ENCODE measurements at places on chromosomes 7 and 10.

- DNase-seq: no peak
Observed at GRCh38 chr10:329361-330099, 194.3 kb downstream of the ZMYND11 start.

DNA sequence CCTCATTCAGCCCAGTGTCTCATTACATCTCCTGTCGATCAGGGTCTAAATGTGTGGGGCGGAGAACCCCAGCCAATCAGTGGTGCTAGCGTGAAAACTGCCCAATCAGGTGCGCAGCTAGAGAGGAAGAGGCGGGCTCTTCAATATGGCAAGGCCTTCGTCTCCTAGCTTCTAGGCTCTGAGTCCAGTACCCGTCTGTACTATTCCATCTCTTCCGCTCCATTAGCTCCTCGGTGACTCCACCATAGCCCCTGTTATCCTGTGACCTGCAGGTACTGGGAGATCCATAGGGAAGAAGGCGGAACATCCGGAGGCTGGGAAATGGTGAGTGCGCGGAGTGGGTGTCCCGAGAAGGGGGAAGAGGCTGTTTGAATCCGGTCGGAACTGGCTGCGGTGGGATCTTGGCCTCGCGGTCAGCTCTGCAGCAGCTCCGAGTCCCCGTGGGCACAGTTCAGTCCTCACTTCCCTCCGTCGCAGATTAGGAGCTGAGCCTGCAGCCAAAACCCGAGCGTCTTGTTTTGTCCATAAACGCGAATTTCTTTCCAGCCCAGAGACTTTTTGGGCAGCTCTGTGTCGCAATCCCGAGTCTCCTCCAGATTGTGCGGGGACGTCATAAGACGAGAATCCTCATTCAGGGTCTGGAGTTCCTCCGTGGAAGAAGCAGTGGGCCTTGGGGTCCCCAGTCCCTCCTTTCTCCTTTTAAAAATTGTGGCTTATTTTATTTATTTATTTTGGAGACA lies at the start of gene ZNF727:
ZNF727 (plus strand) TSS at position 134 of the 740 bp plus-strand sequence; CDS start at position 322, 188 bp downstream.
- DNase-seq: no peak

DNA sequence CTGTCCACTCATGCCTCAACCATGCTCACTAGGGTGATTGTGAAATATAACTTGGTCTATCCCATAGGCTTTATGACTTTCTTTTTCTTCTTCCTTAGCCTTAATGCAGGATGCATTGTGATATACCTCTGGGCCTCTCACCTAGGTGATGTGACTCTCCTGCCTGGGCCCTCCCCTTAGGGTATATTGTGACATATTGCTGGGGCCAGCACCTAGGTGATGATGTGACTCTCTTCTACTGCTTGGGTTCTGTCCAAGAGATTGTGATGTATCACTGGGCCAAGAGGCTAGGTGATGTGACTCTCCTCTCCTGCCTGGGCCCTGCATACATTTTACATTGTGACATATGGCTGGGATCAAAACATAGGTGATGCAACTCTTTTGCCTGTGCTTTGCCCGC lies 14.7 kb upstream of the ZNF107 start:
- DNase-seq: no peak

GRCh38 chr7:80640846-80641245 lies 2.4 kb downstream of the CD36 start:
- DNase-seq: no peak

DNA sequence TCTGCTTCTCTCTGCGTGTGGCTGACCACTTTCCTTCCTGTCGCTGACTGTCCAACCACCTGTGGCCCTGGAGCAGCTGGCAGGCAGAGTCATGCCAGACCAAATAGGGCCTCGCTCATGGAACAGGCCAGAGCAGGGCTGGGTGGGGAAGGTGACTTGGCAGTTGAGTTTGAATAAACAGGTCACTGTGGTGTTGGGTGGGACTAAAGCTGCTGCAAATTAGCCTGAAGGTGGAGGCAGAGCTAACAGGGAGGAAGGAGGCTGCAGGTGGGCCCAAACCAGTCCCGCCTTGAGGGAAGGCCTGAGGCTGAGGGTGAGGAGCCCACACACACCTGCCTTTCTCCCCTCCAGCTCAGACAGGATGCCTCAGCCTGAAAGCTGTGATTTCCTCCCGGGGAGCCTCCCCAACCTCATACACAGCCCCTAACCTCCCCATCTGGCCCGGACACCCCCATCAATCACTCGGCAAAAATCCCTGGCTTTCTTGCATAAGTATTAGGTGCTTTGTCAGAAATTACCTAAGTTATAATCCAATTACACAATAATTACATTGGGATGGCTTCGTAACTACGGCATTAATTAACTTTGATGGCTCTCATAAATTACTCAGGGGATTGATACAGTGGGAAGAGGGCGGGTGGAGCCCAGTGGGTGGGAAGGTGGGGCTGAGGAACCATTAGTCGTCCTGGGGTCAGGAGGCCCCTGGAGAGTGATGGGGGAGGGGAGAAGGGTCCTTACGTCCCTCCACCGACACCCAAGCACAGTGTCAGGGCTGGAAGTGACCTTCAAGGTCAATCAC lies 97.7 kb upstream of the PCBD1 start:
- DNase-seq: no peak

GRCh38 chr10:112969542-112969941 lies 19.5 kb downstream of the TCF7L2 start:
- DNase-seq: no peak

GRCh38 chr7:2399848-2400587 lies 3.4 kb upstream of the CHST12 start:
- DNase-seq: peak; percentile 74

GRCh38 chr10:125479059-125479458 lies 203.9 kb downstream of the TEX36 start:
- DNase-seq: no peak

DNA sequence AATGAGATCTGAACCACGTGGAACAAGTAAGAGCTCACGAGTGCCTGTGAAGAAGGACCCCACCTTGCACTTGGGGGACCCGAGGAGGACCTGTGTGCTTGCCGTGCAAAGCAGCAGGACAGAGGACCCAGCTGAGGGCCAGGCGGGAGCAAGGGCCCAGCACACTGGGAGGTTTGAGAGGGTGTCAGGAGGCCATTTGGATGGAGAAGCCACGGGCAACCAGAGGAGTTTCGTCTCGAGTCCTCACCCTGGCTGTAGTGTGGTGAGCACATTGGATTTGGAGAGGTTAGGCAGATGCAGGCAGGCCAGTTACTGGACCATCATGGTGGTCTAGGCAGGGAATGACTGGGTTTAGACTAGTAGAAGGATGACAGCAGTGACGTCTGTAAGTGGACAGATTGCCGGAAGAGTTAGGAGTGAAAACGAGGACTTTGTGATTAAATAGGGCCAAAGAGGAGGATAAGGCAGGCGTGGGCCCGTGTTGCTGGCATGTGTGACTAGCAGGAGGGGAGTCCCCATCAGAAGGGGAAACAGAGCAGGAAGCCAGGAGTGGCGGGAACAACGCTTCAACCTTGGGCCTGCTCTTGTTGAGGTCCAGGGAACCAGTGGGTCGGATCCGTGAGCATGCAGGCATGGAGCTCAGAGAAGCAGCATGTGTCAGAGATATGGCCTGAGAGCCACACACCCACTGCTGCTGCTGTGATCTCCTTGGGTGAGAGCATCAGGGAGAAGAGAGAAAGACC lies 208.2 kb downstream of the MGMT start:
- no peak for DNase-seq

DNA sequence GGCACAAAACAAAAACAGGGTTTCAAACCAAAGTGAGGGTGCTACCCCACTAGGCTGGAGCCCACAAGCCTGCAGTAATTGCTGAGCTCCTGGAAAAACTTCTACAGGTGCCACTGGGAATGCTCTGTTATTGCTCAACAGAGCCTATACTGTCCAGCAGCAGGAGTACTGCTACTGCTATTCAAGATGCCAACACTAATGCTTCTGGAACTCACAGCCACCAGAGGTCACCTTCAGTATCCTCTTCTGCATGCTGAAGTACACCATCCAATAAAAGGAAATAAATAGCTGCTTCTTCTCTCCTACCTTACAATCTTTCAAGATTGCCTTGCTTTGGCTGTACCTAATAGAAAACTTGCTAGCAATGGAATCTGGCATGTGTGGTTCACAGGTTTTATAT lies 222.0 kb downstream of the LRRN3 start:
- DNase-seq: no peak

GRCh38 chr7:2873686-2874551 lies 29.8 kb upstream of the GNA12 start:
- DNase-seq: peak; percentile 45

- peak; percentile 77 for DNase-seq
Observed at GRCh38 chr7:94657771-94658693, 2.1 kb upstream of the SGCE start.

DNA sequence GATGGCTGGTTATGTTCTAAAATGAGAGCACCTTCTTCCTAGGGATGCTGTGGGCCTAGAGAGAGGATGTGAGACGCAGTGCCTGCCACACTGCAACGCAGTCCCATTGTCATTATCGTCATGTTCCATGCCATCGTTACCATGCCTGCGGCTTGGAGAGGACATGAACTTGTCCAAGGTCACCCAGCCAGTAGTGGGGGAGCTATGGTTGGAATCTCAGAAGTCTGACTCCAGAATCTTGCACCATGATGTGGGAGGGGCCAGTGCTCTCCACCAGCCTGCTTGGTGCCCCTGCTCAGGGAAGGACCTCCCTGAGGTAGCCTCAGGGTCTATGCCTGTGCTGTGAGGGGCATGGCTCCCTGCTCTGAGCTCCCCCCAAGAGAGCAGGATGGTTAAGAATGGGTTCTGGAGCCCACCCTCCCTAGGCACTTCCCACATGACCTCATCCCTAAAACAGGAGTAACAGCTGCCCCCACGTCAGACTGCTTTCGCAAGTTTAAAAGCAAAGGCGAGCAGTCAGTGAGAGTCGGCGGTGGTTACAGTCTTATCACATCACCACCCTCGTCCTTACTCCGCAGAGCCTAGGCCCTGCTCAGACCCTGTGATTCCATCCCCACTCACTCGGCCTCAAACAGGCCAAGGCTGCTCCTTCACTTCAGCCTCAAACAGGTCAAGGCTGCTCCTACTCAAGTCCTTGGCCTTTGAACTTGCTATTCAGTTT lies 50.4 kb downstream of the HABP2 start:
- no peak for DNase-seq

GRCh38 chr10:121338206-121338980 lies 259.9 kb downstream of the FGFR2 start:
- no peak for DNase-seq

DNA sequence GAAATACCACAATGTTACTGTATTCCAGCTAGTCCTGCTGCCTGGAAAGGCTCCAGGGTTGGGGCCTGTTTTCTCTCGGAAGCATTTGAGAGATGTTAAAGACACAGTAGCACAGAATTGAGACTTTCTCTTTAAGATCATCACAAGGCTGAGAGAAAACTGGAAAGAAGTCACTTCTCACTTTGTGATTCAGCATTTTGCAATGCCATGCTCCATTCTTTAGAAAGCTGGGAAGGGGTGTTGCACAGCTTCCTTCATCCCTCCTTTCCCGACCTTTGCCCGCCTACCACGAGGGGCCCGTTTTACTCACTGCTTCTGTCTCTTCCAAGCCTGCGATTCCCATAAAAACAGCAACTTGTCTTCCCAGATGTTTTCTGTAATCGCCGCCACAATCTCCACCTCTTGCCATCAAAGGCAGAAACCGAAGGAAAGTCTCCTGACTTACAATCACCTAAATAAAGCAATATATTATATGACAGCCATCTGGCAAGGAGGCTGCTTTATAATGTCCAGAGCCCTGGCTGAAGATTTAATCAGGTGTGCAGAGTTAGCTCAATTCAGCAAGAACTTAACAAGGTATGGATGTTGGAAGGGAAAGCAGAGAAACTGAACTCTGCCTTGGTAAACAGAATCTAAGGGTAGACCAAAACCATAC lies 18.9 kb downstream of the NOD1 start:
- DNase-seq: no peak

DNA sequence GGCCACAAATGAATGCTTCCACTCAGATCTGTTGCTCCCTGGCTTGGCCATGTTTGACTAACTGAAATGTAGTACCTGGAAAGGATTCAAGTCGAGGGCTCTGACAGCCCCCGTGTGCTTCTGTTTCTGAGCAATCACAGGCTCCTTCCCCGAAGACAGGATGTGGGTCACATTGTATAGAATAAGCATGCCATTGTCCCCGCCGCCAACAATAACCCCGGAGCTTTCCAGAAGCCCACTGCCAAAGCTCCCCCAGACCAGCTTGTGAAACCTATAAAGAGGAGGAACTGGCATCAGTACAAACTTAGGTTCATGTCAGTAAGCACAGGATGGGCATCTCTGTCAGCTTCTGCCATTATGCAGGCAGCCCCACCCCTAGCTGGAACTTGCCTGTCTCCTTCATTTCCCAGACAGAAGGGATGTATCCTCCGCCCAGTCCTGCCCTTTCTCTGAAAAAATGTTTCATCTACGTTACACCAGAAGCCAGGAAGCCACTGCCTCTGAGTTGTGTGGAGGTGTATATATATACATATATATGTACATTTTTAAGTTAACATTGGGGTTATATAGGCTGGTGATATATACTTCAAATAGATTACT lies 10.3 kb downstream of the SEC31B start:
- DNase-seq: no peak

DNA sequence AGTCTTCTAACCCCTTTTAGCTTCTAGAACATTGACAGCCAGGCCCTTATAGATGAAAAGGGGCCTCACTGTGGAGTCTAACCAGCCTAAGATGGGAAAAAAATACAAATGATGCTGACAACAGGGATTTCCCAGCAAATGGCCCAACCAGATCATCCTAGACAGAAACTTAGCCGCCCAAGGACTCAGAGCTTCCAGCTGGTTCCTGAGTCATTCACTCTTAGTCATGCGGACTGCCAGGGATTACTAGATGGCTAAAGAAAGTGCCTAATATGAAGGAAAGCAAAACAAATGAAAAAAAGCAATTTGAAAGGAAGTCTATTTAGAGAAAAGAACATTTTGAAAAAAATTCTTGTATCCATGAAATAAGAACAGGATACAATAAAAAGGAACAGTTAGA lies 23.7 kb downstream of the TSPAN14 start:
- DNase-seq: no peak

DNA sequence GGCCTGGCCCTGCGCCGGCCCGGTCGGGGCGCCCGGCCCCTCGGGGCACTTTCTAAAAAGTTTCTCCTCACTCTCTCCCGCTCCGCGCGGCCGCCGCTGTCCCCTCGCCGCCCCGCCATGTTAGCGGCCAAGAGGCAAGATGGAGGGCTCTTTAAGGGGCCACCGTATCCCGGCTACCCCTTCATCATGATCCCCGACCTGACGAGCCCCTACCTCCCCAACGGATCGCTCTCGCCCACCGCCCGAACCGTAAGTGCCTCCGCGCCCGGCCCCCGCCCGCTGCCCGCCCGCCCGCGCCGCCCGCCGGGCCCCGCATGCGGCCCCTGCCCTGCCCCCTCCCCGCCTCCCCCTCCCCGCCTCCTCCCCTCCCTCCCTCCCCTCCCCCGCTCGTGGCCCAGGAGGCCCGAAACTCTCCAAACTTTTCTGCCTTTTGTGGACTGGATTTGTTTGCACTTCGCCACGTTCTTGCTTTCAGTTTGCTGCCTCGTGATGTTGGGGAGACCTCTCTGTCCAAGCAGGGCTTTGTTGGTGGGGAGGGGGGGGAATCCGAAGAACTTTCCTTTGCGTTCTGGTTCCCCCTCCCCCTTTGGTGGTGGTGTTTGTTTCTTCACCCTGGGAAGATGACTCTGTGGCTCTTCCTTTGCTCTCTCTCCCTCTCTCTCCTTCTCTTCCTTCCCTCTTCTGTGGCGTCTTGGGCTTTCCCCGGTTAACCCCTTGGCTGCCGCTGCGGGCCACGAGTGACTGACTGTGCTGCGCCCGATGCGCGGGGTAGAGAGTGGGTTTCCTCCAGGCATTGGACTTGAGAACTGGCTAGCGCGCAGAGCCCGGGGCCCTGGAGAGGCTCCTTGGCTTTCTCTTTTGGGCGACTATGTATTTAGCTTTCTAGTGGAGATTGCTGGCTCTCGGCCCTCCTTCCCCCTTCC lies 1.6 kb downstream of the TCF7L2 start:
- DNase-seq: peak; percentile 93

GRCh38 chr10:95425592-95426465 lies 135.0 kb upstream of the PDLIM1 start:
- no peak for DNase-seq
